ENCODE measurements at places on chromosomes 7 and 10.

- H3K36me3 ChIP-seq: no peaks in the 10 kb centered on the region
- no peaks in the 10 kb centered on the region for H3K4me1 ChIP-seq
- H3K27ac ChIP-seq: no peak overlapping the region
- no peak overlapping the region for H3K4me3 ChIP-seq
- DNase-seq: peak; percentile 51
Measured at GRCh38 chr7:81080553-81080952, 161.7 kb upstream of the SEMA3C start.

DNA sequence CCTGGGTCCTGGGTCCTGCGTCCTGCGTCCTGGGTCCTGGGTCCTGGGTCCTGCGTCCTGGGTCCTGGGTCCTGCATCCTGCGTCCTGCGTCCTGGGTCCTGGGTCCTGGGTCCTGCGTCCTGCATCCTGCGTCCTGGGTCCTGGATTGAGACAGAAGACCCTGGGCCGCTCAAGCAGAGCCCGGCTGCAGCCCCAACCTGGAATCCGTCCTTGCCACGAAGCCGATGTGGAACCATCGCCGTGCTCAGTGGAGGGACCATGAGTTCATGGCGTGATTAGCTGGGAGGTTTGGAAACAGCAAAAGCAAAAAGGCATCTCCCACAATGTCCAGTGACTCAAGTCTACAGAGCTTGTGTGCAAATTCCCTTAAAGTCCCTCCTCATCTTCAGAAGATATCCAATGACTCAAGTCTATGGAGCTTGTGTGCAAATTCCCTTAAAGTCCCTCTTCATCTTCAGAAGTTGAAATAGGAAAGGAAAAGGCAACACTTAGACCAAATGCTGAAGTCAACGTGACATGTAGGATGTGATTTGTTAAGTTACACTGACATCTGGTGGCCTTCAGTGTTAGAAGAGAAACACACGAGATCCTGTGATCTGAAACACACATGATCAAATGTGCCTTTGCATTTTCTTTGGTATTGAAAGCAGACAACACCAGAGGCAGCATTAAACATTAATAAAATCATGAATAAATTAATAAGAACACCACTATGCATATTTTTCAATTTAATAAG is 179.9 kb downstream of the PTPRN2 start:
- H3K27me3 ChIP-seq: no peaks in the 10 kb centered on the region
- no peaks in the 10 kb centered on the region for H3K36me3 ChIP-seq
- no peaks in the 10 kb centered on the region for H3K4me1 ChIP-seq
- peak; percentile 85 for DNase-seq
- H3K27ac ChIP-seq: no peak overlapping the region
- no peak overlapping the region for H3K4me3 ChIP-seq

DNA sequence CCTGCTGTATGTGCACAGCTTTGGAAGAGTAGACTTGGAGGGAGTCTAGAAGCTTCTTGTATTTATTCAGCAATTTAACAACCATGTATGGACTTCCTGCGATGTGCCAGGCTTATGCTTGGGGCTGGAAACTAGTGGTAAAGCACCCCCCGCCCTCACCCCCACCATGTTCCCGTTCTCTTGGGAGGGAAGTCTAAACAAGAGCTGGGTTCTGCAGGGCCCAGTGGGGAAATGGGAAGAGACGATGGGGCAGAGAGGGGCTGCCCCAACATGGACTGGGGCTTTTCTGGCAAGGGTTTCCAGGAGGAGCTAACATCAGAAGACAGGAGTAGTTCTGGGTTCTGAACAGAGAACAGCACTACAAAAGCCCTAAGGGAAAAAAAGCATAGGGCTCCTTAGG is 8.0 kb downstream of the RASSF4 start:
- H3K27me3 ChIP-seq: no peaks in the 10 kb centered on the region
- H3K4me1 ChIP-seq: peaks cover 27% of the 10 kb centered on the region
- peak overlapping the region; percentile 69 for H3K27ac ChIP-seq
- H3K36me3 ChIP-seq: peaks cover 23% of the 10 kb centered on the region

DNA sequence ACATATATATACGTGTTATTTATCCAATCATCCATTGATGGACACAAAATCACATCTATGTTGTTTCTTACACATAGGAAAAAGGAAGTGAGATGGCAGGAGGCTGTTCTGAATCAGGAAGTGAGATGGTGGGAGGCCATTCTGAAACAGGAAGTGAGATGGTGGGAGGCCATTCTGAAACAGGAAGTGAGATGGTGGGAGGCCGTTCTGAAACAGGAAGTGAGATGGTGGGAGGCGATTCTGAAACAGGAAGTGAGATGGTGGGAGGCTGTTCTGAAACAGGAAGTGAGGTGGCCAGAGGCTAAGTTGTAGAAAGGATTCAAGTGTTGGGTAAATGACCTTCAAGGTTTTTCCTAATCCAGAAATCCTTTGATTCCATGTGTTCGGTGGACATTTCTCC is 921.5 kb downstream of the TYW1 start:
- H3K36me3 ChIP-seq: no peaks in the 10 kb centered on the region
- no peaks in the 10 kb centered on the region for H3K4me1 ChIP-seq
- H3K4me3 ChIP-seq: no peak overlapping the region
- H3K27ac ChIP-seq: no peak overlapping the region
- H3K27me3 ChIP-seq: no peaks in the 10 kb centered on the region
- no peak for DNase-seq

DNA sequence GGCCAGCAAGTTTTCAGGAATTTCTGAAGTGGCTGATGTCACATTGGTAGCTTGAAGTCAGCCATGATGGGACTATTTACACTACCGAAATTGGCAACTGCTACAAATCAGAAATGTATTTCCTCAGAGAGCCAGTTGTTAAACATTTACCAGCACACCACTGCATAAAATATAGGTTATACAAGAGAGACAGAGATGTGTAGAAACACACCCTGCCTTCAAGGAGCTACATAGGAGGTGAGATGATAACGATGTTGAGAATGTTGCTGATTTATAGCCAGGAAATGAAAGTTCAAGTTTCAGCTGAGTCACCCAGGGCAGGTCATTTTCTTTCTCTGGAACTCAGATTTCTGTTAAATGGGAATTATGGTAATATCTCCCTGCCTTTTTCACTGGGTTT is 46.0 kb upstream of the TCF7L2 start:
- DNase-seq: no peak
- no peaks in the 10 kb centered on the region for H3K27me3 ChIP-seq
- H3K36me3 ChIP-seq: no peaks in the 10 kb centered on the region
- no peak overlapping the region for H3K27ac ChIP-seq

- peaks cover 3% of the 10 kb centered on the region for H3K36me3 ChIP-seq
- no peaks in the 10 kb centered on the region for H3K27me3 ChIP-seq
- no peak overlapping the region for H3K27ac ChIP-seq
- no peak for DNase-seq
Measured at GRCh38 chr10:45532480-45532879, 140.1 kb downstream of the ZFAND4 start.

DNA sequence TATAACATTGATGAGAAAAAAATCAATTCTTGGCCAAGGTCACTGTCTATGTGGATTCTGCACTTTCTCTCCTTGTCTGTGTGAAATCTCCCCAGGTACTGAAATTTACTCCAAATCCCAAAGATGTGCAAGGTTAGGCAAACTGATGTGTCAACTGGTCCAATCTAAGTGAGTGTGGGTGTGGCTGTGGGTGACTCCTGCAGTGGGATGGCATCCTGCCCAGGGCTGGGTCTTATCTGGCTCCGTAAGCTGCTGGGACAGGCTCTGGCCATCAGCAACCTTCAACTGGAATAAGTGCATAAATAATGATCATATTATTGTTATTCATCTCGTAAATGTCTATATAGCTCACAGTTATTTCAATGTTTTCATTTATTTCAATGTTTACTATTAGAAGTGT is 79.3 kb downstream of the JCAD start:
- no peaks in the 10 kb centered on the region for H3K36me3 ChIP-seq
- H3K4me3 ChIP-seq: no peak overlapping the region
- peak; percentile 18 for DNase-seq
- no peaks in the 10 kb centered on the region for H3K27me3 ChIP-seq
- H3K27ac ChIP-seq: no peak overlapping the region

DNA sequence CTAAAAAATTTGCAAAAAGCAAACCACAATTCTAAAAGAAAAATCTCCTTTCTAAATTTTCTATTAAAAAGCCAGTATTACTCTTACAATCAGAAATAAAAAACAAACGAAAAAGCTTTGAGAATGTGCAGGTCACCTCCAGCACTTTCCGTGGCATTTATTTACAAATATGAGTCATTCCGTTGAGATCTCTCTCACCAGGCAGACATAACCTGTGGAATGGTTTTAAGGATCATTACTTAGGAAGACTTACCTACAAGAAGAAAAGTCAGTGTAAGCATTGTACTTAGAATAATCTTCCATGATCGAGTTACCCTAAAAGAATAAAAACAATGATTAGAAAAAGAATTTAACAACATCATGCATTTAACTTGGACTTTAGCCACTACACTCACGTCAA is 3.3 kb downstream of the SUN3 start:
- no peak for DNase-seq
- H3K36me3 ChIP-seq: no peaks in the 10 kb centered on the region
- no peak overlapping the region for H3K27ac ChIP-seq
- H3K27me3 ChIP-seq: peaks cover 4% of the 10 kb centered on the region

DNA sequence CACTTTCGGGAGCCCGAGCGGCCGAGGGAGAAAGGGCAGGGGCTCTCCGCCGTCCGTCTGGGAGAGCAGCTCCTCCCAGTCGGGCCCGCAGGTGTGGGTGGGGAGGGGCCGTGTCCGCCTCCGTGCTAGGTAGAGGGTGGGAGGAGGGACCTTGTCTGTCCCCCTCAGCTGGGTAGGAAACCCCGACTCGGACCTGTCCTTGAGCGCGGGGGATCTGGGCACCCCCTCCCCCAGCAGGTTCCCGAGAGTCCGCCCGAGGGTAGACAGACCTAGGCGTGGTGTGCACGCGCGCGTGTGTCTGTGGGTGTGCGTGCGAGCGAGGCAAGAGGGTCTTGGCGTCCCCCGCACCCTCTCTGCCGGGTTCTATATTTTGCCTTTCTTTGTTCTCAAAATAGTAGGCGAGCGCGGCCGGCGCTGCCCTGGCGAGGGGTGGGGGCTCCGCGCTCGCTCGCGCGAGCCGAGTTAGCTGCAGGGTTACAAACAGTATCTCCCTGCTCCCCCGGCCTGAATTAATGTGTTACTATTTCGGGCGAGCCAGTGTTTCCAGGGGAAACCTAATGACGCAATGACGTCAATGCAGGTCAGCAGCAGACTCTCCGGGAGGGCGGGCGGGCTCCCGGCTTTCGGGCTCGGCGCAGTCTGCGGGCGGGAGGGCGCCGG is 73.9 kb upstream of the LEP start:
- H3K27me3 ChIP-seq: no peaks in the 10 kb centered on the region
- no peak overlapping the region for H3K27ac ChIP-seq
- peak; percentile 79 for DNase-seq
- H3K4me1 ChIP-seq: peaks cover 25% of the 10 kb centered on the region

GRCh38 chr10:35705671-35706070 is 63.6 kb upstream of the FZD8 start:
- no peak overlapping the region for H3K4me3 ChIP-seq
- no peaks in the 10 kb centered on the region for H3K4me1 ChIP-seq
- DNase-seq: no peak

DNA sequence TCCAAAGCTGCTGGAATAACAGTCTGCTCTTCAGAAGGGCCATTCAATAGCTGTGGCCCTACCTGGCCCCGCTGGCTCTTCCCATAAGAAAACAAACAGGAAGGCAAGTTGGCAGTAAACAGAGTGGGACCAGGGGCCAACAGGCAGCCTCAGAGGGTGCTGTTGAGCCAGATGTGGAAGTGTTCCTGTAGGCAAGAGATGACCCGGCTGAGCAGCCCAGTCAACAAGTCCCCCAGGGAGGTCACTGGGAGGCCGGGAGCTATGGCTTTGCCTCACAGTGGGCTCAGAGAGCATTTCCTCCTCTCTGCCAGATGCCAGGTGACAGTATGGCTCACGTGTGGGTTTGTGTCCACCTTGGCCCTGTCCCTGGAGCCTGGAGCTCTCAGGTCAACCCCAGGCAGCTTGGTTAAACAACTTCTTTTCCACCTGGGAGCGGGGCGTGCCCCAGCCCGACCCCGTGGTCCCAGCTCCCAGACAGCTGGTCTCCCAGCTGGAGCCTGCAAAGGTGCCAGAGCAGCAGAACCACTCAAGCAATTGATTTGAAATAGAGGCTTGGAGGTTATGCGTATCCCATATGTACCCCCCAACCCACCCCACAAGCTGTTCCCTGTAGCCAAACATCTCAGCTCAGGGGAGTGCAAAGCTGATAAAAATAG is 33.8 kb upstream of the LOXL4 start:
- peaks cover 12% of the 10 kb centered on the region for H3K4me1 ChIP-seq
- H3K27me3 ChIP-seq: no peaks in the 10 kb centered on the region
- H3K4me3 ChIP-seq: no peak overlapping the region

DNA sequence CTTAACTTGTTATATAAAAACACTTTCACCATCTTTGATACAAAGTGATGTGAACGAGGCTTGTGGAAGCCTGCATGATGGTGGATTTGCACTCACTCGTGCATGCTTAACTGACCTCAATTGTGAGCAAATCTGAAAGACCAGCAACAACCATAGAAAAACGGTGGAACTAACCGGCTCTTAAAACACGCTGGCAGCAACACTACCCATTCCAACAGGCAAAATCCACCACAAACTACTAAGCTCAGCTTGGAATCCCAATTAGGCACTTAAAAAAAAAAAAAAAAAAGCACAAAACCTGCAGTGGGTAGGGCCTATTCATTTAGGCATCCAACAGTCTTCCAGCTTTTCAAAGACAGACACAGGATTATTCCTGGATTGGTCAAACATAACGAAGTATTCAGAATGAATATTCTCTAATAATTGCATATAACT is 1.8 kb downstream of the GDI2 start:
- peak overlapping the region; percentile 13 for H3K4me3 ChIP-seq
- no peak overlapping the region for H3K27ac ChIP-seq
- no peaks in the 10 kb centered on the region for H3K36me3 ChIP-seq

GRCh38 chr10:53699684-53700083 is 927.1 kb upstream of the MBL2 start:
- no peaks in the 10 kb centered on the region for H3K4me1 ChIP-seq
- H3K36me3 ChIP-seq: no peaks in the 10 kb centered on the region
- DNase-seq: no peak
- H3K27me3 ChIP-seq: no peaks in the 10 kb centered on the region
- H3K27ac ChIP-seq: no peak overlapping the region
